Hippocampal formation (tissue), 2 donors: ENCODE measurements at places on chromosomes 6 and 20.

- DNase-seq: no peak
These were observed 9.0 kb upstream of the RIPPLY2 start for GRCh38 chr6:83844170-83844569.

GRCh38 chr6:90190752-90191395 is 105.8 kb downstream of the BACH2 start:
- DNase-seq: no peak

GRCh38 chr6:126233192-126233591 is 106.7 kb upstream of the CENPW start:
- DNase-seq: no peak

DNA sequence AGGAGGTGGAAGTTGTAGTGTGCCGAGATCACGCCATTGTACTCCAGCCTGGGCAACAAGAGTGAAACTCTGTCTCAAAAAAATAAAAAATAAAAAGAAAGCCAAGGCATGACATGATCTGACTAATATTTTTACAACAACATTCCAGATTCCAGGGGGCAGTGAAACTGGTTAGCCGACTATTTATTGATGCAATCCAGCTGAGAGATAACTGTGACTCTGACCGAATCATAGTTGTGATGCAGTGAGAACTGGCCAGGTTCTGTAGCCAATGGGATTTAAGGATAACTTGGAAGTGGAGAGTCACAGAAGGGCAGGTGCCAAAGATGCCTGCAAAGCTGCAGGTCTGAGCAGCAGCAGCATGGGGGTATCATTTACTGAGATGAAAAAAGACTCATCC is 82.9 kb upstream of the TSHZ2 start:
- DNase-seq: no peak

DNA sequence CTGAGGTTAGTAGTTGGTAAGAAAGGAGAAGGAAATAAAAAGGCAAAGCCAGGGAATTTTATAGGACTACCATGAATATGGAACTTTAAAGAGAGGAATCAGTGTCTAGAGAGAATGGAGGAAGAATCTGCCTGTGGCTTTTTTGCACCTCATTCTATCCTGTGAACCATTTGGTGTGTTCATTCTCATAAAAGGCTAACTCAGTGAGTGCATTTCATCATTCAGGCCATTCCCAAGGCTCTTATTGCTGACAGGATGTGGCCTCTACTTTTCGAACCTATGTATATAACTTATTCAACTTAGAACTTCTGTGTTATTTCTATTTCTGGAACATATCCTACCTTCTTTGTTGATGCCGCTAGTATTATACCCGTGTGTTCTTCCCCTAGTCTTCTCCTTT is 27.1 kb downstream of the HSF2 start:
- DNase-seq: no peak

DNA sequence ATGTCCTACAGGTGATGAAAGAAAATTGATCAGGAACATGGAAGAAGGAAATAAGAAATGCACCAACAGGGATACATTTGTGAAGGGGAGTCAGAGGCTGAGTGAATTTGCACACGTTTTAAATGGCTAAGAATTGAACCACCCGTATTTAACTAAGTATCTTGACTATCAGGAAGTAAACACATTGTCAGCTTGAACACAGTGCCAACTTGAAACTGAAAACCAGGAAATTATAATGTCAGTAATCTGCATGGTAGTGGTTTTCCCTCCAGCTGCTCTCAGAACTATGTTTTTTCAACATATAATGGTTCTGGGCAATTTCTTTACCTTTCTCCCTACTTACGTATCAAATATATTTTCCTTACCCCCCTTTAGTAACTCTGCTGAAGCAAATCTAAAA is 366.5 kb upstream of the POU3F2 start:
- DNase-seq: no peak

DNA sequence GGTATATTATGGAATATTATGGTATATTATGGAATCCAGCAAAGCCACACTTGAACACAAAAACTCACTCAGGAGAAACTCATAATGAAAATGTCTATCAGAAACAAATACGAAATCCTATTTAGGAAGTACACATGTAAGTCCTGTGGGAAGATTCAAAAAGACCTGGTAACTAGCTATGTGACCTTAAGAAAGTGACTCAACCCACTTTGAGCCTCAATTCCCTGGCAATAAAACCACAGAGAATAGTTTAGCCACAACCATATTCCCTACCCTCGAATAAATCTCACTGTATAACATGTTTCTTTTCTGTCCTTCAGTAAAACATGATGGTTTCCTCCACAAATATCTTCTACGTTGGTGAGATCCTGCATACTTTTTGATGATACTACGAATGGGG is 56.4 kb downstream of the ZMYND8 start:
- DNase-seq: no peak

GRCh38 chr6:99151634-99152346 is 197.7 kb downstream of the FAXC start:
- DNase-seq: no peak

DNA sequence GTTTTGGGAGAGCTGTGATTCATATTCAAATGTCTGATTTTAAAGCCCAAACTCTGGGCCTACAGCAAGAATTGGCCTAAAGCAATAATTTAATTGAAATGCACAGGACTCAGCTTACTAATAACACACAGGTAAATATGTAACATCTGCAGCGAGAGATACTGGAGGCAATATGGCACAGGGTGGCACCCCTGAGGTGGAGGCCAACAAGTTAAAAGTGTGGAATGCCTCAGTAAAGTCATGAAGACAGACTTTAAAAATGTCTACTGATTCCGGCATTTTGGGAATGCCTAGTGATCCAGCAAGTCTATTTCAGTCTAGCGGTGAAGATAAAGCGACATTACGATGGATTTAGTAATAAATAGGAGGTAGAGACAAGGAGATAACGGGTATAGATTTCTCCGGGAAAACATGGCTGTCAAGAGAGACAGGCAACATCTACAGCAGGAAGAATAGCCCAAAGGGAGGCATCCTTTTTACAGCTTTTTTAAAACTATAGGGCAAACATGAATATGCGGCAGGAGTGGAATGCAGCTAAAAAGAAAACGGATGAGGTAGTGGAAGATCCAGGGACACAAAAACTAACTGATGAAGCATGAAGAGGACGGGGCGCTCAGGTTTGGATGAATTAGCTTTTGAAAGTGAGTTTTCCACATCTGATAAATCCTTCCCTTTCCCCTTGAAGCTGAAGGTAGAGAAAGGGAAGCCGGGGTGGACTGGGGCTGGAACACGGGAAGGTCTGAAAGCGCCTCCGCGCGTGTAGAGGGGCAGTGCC is 1.2 kb downstream of the NANP start:
- no peak for DNase-seq

DNA sequence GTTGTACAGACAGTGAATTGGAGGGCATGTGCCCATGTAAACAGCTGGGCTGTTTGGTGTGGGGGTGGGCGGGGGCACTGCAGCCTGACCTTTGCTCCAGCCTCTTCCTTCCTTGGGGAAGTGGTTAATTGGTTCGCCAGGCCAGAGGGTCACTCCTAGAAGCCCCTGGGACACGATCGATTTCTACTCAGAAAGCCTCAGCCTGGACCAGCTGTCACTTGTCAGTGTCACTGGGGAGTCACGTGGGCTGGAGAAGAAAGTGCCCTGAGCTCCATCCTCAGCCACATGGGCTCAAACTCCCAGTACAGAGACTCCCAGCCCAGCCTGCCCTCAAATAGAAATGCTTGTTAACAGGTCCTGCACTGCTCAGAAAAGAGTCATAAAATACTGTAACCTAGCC is 423.8 kb upstream of the SULF2 start:
- DNase-seq: no peak

GRCh38 chr6:107114926-107115694 is at the start of gene BEND3:
Gene BEND3 (minus strand): TSS chr6:107115515. CDS start chr6:107099285, 16,230 bp downstream.
- DNase-seq: no peak

DNA sequence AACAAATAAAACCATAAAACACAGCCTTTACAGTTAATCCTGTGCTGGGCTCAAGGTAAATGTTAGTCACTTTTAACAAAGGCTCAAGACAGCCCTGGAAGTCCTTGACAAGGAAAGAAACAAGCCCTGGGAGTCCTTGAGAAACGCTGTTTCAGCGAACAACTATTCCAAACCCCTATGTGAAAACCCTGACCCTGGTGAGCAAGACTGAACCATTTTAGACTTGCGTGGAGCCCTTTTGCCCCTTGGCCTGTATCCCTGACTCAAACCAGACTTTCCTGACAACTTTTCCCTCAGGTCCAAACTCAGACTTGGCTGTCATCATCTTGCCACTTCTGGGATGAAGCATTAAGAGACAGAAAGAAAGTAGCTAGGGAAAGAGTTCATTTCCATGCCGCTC is 180.4 kb downstream of the AIG1 start:
- DNase-seq: no peak

DNA sequence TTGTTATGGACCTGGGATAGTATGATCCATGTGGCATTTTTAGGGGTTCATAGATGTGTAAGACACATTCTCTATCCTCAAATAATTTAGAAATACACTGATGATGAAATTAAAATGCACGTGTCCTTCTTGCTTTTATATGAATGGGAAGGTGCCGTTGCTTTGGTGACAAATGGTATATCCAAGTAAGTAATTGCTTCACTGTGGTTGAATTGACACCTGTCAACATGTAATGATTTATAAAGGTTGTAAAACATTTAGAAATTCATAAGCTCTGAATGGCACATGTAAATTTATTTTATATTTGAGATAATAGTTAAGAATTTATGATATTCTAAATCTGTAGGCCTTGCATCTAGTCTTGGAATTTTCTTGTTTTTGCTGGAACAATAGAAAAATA is 227.0 kb downstream of the PHACTR1 start:
- DNase-seq: no peak

DNA sequence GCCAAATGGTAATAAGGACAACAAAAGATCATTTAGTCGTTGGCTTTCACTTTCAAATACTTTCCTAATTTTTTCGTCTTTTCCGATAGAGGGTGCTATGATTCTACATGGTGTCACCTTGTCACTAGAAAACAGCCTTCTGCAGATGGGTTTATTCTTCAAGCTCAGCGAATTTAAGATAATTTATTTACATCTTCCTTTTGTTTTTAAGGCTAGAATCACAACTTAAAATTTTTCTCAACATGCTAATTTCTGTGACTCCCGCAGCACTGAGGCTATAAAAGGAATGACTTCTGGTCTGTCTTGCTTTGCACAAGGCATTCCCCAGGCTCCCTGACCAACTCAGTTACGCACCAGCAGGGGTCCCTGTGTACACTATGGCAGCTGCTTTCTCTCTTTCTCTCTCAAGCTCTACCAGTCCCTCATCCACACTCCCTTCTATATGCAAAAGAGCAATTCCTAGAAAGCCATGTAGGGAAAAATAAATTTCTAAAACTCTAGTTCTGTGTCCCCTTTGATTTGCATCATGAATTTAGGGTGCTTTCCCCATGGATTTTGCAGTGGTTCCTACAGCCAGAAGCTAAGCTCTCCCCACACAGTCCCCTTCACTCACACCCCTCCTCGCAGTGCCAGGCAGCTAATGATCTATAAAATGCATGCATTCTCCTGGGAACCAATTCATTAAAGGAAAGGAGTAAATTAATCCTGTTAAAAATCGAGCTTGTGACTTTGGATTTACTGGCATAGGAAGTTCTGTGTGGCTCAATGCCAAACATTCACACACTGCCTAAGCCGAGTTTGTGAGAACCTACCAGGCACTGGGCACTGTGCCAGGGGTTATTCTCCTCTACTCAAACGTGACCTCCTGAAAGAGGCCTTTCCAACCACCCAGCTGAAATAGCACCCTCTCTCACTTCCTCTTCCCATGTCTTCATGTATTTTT is 74.5 kb downstream of the DCDC2 start:
- peak; percentile 75 for DNase-seq

- DNase-seq: no peak
These were observed 317.6 kb upstream of the FERMT1 start for GRCh38 chr20:6440443-6440799.

- DNase-seq: no peak
These were observed 13.6 kb downstream of the IL17F start for GRCh38 chr6:52230685-52231084.

GRCh38 chr6:157594292-157594691 is 213.3 kb downstream of the ZDHHC14 start:
- no peak for DNase-seq

DNA sequence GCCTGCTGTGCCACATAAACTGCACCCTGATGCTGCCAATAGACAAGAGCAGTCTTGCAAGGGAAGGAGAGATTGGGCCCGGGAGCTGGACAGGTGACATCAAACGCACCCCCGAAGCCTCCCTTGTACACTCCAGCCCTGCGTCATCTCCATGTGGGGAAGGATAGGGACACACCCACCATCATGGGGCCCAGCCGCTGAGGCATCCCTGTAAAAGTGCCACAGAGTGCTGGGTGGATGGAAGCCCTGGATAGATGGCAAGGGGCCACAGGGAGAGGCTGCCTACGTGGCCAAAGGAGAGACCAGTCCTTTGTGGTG is 117.1 kb downstream of the SYNDIG1 start:
- no peak for DNase-seq

DNA sequence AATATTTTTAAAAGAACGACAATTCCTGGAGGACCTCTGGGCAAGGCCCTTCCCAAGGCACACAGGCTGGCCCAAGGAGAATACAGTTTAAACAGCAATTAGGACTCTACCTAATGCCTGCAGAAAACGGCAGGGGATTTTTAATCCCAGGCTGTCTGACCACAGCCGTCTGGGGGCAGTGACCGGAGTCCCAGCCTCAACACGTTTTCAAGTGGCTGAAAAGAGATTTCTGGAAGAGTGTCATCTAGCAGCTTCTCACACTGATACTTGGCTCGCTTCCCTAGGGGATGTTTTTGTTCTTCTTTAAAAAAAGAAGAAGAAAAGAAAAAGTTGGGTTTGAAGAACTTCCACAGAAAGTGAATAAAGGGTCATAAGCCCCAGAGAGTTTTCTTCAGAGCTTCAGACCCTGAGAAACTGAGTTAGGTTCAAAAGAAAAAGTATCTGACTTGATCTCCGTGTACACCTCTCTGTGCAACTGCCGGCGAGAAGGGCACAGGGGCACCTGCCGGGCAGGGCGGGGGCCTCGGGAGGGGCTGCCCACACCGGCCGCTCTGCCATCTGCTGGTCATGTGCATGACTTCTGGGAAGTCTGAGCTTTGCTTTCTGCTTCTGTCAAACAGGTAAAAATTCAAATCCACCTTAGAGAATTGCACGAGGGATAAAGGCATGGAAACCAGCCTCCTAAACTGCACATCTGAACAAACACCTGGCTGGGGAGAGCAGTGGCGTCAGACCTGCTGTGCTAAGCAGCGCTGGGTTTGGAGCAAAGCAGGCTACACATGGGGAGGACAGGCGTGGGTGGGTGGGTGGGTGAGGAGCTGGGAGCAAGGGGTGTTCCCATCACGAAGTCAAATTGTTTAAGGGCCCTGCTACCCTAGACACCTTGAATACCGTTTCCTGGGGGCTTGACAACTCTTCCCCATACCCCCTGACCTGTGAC is 33.0 kb downstream of the RRBP1 start:
- DNase-seq: no peak

- DNase-seq: no peak
These were observed 6.6 kb downstream of the CDC25B start for GRCh38 chr20:3802524-3803239.

GRCh38 chr6:159951772-159952171 is 17.1 kb upstream of the IGF2R start:
- DNase-seq: no peak

DNA sequence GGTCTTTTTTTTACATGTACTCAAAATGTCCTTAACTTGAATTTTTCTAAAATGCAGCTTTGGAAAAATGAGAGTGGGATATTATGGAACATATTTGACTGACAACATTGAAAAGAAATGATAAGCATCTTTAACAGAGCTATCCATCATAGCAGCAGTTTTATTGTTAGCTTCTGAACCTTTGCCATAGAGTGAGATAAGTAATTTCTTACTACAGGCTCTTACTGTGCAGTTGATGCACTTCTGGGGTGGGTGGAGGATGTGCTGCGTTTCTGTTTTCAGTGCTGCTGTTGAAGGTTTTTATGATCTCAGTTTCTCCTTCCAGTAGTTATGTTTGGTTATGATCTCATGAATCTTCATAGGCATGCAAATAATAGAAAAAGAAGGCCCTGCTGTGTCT is 267.0 kb downstream of the TMEM242 start:
- DNase-seq: no peak
